Mononuclear cell (primary cell): ENCODE measurements at places on chromosomes 7 and 10. TPM values are rescaled to one million over a fixed set of nuclear protein-coding genes. Genes with fewer than 3 reads are reported as not detected.

Gene RAB19
- total RNA-seq = 1.5 TPM

Gene ANKRD2
- total RNA-seq = not detected

Gene RBM20
- 1.0 TPM for total RNA-seq

Gene EIF4H
- 288 TPM for total RNA-seq
